GM19239 (cell line): ENCODE measurements at places on chromosomes 6 and 20.

DNA sequence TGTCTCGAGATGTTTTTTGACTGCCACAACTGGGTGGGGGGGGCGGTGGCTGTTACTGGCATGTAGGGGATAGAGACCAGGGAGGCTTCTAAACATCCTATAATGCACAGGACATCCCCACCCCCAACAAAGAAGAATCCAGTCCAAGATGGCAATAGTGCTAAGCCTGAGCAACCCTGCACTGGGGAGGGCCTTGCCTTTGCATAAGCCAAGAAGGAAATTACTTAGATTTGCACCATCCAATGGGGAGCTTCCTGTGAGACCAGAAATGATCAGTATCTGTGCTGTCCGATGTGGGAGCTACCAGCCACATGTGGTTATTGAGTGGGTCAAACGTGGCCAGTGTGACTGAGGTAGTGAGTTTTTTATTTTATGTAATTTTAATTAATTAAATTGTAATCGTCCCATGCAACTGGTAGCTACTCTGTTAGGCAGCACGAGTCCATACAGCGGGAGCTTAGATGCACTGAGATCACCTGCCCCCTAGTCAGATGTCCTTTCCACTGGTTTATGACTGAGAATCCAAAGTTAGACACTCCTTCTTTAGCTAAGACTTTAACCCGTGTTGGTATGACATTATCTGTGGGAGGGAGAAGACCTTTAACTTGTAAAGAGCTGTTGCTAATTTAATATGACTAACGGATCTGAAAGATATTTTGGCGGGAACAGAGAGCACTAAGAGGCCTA lies 97.4 kb upstream of the NEDD9 start:
- DNase-seq, result no peak

- no peak for DNase-seq
Measured at GRCh38 chr20:45882469-45883099, 1.6 kb downstream of the ZSWIM1 start.

DNA sequence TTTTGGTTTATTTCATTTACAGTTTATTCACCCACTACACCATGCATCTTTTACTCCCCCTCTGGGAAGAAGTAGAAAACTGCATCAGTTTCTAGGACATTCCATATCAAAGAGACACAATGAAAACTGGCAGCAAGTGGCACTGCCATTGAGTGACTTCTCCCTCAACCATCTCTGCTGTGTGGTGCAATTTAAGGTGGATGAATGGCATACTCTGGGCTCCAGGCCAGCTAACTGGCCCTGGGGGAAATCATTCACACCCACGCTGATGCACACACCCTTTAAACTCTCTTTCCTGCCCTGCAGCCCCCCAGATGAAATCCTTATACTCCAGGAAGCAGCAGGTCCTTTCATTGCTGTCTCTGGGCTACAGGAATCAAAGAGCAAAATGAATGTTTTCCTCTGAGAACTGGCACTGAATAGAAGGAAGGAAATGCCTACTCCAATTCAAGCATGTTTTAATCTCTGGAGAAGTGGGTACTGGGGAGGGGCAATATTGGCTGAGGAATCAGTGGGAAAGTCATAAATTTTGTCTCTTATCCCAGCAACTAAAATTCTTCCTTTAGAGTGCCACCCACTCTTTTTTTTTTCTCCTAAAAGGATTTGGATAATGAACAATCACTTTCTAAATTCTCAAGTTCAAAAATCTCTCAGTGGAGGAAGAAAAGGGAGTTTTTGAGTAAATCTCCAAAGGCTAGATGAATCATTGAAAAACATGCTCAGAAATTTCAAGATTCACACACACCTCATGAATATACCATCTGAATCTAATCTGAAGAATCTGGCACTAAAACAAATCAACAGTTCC lies 16.9 kb upstream of the RFPL4B start:
- DNase-seq, result no peak

GRCh38 chr20:36744764-36745191 lies 1.1 kb downstream of the NDRG3 start:
- DNase-seq, result no peak

DNA sequence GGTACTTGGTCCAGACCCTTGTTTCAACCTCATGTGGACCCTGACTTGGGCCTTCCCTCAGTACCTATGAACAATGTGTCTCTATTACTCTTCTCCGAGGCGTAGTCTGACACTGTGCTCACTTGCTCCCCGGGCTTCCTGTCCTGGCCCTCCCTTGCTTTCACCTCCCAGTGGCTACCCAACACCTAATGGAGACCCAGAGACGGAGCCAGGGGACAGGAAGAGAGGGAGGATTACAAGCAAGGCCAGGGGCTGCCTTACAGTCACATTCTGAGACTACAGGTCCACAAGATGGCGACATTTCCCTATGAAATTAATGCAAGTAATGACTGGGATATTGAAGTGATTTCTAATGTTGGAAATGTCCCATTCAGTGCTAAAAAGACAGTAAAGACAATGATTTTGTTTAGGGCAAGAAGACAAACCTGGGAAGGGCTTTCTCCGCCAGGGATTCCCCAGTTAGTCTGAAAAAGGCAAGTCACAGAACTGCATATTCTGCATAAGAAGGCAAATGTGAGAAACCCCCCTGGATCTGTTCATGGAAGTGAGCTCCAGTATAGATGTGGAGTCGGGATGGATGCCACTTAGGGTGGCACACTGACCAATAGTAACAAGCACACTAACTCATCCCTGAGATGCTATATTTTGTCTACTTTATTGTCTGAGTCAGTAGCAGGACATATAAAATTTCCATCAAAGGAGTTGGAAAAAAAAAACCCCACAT lies 44.0 kb upstream of the ZBTB24 start:
- peak; percentile 19 for DNase-seq

DNA sequence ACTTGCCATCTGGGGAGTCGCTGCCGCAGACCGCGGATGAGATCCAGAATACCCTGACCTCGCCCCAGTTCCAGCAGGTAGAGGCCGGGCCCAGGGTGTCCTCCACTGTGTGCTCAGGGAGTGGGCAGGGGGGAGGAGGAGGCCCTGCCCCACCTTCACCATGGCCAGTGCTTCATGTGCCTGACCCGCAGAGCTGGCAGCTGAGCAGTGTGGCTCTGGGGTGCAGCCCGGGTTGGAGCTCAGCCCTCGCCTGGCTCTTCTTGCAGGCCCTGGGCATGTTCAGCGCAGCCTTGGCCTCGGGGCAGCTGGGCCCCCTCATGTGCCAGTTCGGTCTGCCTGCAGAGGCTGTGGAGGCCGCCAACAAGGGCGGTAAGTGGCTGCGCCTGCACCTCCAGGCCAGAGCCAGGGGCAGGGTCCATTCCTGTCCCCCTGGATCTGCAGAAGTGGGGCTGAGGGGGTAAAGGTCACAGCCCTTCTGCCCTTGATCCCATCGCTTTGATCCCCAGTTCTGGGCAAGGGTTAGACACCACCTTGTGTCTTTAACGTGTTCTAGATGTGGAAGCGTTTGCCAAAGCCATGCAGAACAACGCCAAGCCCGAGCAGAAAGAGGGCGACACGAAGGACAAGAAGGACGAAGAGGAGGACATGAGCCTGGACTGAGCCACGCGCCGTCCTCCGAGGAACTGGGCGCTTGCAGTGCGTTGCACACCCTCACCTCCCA lies 5.5 kb downstream of the ADRM1 start:
- no peak for DNase-seq

DNA sequence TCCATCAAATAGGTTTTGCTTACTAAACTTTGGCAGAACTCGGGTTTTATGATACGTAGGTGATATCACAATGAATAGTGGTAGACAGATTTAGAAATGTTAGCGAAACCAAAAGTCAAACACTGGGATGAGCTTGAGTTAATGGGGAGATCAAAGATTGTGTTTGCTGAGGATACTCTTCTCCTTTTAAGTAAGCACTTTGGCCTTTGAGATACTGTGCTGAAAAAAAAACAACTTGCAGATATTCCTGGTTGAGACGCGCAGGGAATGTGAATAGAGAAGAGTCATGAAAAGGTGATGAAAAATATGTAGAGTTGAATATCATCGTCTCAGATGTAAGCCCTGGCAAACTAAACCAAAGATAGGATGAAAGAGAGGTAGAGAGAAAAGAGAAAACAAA lies 48.3 kb downstream of the TRMT11 start:
- DNase-seq, result no peak

GRCh38 chr6:37174515-37175331 lies 4.8 kb downstream of the PIM1 start:
- DNase-seq, result no peak

- DNase-seq, result no peak
Measured at GRCh38 chr20:40814631-40814960, 125.6 kb upstream of the MAFB start.

DNA sequence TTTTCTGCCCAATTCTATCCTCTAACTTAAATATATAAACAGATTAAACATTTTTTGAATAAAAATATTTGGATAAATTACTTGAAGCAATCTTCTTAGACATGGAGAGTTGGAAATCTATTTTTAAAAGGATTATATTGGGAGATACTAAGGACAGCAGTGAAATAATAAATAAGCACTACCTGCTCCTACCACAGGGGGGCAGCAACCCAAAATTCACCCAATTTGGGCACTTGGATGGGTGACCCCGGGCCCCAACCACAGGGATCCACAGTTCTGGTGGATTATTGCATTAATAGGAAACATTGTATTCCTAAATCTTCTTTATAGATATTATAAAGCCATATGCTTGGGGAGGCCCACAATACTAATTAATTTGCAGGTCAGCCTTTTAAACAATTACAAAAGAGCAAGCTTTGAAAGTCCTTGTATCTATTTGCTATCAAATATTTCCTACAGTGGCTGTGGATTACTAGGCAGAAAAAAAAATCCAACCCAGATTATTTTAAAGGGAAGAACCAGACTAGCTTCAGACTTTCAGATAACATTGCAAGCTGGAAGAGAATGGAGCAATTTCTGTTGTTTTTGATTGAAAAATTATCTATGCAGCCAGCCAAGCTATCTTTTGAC lies 66.4 kb upstream of the PDE10A start:
- peak; percentile 33 for DNase-seq

DNA sequence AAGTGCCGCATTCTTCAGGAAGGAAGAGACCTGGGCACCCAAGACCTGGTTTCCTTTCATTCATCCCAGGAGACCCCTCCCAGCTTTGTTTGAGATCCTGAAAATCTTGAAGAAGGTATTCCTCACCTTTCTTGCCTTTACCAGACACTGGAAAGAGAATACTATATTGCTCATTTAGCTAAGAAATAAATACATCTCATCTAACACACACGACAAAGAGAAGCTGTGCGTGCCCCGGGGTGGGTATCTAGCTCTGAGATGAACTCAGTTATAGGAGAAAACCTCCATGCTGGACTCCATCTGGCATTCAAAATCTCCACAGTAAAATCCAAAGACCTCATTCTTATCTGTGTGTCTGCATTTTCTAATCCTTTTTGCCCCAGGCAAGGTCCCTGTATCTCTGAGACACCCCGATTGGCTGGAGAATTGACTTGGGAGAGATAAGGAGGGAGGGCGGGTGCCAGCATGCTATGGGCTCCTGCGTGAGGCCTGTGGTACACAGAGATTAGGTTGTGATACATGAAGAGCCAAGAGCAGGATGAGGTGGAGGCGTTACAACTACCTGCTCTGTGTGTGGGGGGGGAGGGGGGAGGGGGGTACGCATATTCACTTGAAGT lies 4.8 kb downstream of the MUC21 start:
- DNase-seq, result no peak

GRCh38 chr6:104212977-104213668 lies 646.6 kb downstream of the HACE1 start:
- DNase-seq, result no peak

DNA sequence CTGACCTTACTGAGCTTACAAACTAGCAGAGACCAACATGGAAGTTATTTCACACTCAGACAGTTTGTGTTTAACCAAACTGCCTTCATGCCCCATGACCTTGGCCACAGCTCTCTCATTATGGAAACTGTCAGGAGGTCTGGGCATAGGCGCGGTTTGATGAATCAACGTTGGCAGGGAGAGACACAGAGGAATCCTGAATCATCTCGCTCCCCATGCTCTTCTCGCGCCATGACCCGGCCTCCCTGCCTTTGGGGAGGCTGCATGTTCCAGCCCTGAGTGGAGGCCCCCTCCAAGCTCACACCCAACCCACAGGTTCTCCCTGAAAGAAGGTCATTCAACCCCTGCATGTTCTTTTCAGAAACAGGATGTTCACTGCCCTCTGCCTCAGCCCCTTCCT lies 15.9 kb upstream of the GDAP1L1 start:
- DNase-seq, result no peak

DNA sequence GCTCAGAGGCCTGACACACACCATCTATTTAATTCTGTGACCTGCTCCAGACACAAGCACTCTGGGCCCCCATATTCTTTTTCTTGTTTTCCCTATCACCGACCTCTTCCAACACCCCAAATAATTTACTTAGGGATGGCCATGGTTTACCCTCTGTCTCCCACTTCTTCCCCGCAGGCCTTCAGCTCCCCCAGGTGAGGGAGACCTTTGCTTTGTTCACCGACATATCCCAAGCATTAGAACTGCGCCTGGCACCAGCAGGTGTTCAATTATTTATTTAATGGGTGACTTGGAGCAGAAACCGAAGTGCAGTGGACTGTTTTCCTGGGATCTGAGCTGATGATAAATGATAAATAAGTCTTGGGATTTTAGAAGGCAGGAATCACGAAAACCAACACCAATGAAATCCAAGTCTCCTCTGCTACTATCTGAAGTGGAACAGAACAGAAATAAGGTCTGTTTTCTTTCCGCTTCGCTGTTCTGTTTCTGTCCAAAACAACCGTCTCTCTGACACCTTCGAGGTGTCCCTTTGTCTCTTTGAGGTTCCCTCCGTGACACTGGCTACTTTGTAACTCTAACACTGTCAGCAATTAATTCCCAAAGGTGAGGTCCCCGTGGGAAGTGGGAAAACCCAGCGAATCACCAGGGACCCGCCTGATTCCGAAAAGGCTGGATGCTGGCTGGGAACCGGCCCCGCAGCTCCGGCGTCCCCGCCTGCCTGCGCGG lies 1.1 kb upstream of the RIN2 start:
- DNase-seq, result no peak

DNA sequence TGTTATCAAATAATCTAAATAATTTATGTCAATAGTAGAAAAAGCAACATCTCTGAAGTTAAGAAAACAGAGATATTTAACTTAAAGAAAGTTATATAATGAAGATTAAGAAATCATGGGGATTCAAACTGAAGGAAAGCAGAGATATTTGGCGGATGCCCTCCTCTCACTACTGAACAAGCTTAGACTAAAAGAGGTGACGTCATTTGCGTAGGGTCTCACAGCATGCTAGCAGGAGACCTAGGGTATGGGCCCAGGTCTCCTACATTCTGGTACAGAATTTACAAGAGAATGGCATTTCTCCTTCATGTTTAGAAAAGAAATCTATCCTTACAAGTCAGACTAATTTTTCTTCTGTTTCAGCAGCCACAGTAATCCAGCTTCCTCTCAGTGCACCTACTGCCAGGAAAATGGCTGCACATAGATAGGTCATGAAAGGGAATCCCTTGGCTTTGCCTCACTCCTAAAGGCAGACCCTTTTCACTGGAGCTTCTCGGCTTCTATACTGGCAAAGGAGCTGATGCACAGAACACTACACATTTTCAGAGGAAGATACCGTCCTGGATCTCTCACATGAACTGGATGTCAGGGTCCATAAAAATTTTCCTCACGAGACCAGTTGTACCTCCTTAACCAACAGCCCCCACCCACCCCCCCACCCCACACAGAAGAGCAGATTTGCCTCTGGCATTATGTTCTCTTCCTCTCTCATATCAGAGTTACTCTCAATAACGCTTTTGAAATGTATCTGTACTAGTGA lies 41.8 kb upstream of the DST start:
- DNase-seq, result no peak

- no peak for DNase-seq
Measured at GRCh38 chr6:25699649-25700048, 47.6 kb downstream of the SCGN start.
